ENCODE measurements at places on chromosomes 5 and 9. TPM values are rescaled to one million over a fixed set of nuclear protein-coding genes. Genes with fewer than 3 reads are reported as not detected.

- no peak for DNase-seq
- H3K36me3 ChIP-seq, result no peaks in the 10 kb centered on the region
- no peaks in the 10 kb centered on the region for H3K27me3 ChIP-seq
- H3K27ac ChIP-seq, result no peak overlapping the region
- no peaks in the 10 kb centered on the region for H3K4me1 ChIP-seq
Observed at GRCh38 chr5:61148515-61148914, 13.8 kb downstream of the SMIM15 start.

Gene RAD50
- 31.4 TPM for total RNA-seq

GRCh38 chr5:148791334-148791667 lies 35.1 kb upstream of the ADRB2 start:
- no peaks in the 10 kb centered on the region for H3K36me3 ChIP-seq
- no peak for DNase-seq
- H3K27me3 ChIP-seq, result no peaks in the 10 kb centered on the region
- no peak overlapping the region for H3K4me3 ChIP-seq
- H3K4me1 ChIP-seq, result peaks cover 7% of the 10 kb centered on the region
- no peak overlapping the region for H3K27ac ChIP-seq

Gene PCDHGB5
- 5.3 TPM for total RNA-seq

Gene ORM2
- not detected for total RNA-seq

Gene EQTN
- 0.56 TPM for total RNA-seq

- no peaks in the 10 kb centered on the region for H3K4me1 ChIP-seq
- H3K36me3 ChIP-seq, result no peaks in the 10 kb centered on the region
- H3K4me3 ChIP-seq, result no peak overlapping the region
- no peaks in the 10 kb centered on the region for H3K27me3 ChIP-seq
- DNase-seq, result no peak
- no peak overlapping the region for H3K27ac ChIP-seq
Observed at GRCh38 chr9:84123648-84124406, 143.2 kb downstream of the RMI1 start.

DNA sequence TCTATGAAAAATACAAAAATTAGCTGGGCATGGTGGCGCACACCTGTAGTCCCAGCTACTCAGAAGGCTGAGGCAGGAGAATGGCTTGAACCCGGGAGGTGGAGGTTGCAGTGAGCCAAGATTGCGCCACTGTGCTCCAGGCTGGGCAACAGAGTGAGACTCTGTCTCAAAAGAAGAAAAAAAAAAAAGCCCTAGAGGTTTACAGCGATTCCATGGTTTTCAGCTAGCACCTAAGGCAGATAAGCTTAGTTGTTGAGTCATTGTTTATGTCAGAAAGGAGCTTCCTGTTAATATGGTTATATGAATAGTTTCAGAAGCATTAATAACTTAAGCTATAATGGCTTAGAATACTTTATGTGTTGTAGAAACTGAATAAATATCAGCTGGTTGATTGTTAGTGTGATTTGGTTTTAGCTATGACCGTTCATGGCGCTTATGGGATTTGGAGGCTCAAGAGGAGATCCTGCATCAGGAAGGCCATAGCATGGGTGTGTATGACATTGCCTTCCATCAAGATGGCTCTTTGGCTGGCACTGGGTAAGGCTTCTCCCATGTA lies 13.0 kb downstream of the RNF183 start:
- no peak overlapping the region for H3K4me3 ChIP-seq
- H3K4me1 ChIP-seq, result no peaks in the 10 kb centered on the region
- peaks cover 83% of the 10 kb centered on the region for H3K36me3 ChIP-seq

DNA sequence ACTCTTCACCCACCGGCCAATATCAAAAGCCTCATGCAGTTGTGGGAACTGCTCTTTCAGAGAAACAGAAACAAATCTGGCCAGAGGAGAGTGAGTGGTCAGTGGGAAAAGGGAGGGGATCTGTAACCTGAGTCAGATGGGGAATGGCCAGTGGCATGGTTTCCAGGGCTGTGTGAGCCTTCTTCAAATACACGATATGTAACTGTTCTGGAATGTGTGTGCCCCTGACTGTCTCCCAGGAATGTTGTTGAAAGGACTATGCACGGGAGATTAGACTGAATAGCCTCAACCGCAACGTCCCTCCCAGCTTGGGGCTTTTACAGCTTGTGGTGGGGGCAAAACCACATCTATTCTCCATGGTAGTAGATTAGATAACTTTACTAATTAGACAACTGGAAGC lies 60.8 kb downstream of the SH3TC2 start:
- no peak overlapping the region for H3K27ac ChIP-seq
- DNase-seq, result no peak
- H3K27me3 ChIP-seq, result no peaks in the 10 kb centered on the region
- no peak overlapping the region for H3K4me3 ChIP-seq

Gene GLRA1
- not detected for total RNA-seq

Gene PCDHGB3
- 4.1 TPM for total RNA-seq

DNA sequence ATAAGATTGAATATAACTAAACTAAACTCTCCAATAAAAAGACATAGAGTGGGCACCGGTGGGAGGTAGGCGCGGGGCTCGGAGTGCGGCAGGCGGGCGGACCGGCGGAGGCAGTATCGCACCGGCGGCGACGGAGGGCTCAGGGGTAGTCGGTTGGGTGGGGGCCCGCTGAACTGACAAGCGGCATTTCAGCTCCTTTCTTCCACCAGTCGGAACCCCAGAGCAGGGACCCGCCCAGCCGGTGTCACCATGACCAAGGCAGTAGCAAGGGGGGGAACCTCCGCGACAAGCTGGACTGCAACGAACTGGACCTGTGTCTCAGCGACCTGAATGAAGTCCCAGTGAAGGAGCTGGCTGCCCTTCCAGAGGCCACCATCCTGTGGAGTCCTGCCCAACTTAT lies 156.7 kb downstream of the HINT1 start:
- H3K36me3 ChIP-seq, result no peaks in the 10 kb centered on the region
- no peak for DNase-seq
- H3K4me1 ChIP-seq, result no peaks in the 10 kb centered on the region
- H3K27me3 ChIP-seq, result no peaks in the 10 kb centered on the region
- no peak overlapping the region for H3K27ac ChIP-seq

GRCh38 chr5:15249152-15249551 lies 250.8 kb upstream of the FBXL7 start:
- no peaks in the 10 kb centered on the region for H3K27me3 ChIP-seq
- no peaks in the 10 kb centered on the region for H3K4me1 ChIP-seq
- no peaks in the 10 kb centered on the region for H3K36me3 ChIP-seq

DNA sequence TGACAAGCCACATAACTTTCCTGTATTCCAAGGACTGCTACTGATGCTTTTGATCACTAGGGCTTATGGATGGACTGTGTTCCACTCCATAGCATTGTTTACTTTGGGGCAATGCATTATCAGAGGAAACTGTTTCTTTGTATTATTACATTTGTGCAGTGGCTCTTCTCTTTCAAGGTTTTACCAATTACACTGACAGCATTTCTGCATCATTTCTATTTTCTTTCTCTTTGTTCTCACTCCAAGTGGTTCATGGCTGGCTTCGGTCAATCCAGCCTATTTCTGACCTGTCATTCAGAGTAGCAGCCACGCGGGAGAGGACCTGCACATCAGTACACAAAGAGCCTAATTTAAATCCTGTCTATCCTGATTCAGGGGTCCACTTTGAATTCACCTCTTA lies 711.0 kb downstream of the TLE4 start:
- H3K4me1 ChIP-seq, result no peaks in the 10 kb centered on the region
- no peak overlapping the region for H3K4me3 ChIP-seq
- H3K27ac ChIP-seq, result no peak overlapping the region
- H3K27me3 ChIP-seq, result no peaks in the 10 kb centered on the region

DNA sequence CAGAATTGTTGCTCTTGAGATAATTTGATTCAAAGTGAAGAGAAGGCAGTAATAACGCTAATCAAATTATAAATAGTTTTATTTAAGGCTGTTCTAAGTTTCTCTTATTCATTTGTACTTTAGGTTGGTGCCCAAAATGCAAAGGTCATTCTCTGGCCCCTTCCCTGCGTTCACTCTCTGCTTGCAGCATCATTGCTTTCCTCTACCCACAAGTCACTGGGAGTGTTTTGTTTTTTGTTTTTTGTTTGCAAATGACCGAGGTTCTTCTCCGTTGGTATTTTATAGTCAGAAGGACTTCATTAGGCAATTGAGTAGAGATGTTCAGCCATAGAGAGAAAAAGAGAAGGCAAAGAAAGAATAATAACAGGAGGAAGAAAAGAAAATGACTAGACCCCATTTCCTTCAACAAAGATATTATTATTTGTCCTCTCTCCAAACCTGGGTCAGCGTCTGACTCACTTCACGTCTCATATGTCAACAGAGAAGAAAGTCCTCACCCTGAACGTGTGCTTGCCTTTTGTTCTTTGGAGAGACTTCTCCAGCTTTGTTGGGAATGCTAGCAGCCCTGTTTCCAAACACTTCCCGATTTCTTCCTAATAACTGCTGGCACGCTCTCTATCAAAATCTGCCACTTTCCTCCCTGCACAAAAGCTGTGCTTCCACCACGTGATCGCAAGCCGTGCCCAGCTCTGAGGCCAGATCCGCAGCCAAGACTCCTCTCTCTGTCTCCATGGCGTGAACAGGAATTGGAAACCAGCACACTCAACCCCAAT lies 119.8 kb downstream of the EBF1 start:
- peaks cover 18% of the 10 kb centered on the region for H3K4me1 ChIP-seq
- peak overlapping the region; percentile 64 for H3K27ac ChIP-seq
- no peak for DNase-seq
- no peaks in the 10 kb centered on the region for H3K27me3 ChIP-seq
- H3K4me3 ChIP-seq, result no peak overlapping the region

DNA sequence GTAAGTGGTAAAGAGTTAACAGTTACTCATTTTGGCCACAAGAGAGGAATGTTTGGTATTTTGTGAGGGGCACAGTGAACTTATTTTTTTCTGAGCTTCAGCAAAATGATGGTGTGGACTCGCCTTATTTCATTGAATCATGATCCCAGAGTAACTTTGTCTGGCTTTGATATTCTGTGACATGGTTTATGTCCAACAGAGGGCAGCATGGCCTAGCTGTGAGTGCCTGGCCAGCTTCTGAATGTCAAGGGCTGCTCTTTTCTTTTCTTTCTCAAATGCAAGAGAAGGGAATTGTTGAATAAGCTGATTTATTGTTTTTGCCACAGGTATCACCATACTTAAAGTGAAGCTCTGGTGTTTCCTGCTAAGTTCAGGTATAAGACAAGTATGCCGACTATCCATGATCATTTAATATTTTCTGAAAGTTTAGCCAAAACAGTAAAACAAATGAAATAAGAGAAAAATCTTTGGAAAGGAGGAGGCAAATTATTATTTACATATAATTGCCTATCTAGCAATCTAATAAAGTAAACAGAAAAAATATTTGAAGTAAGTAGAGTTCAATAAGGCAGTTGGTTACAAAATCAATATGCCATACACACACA lies 31.7 kb downstream of the MRPL22 start:
- DNase-seq, result no peak
- no peak overlapping the region for H3K4me3 ChIP-seq
- peaks cover 5% of the 10 kb centered on the region for H3K4me1 ChIP-seq
- H3K27ac ChIP-seq, result no peak overlapping the region
- no peaks in the 10 kb centered on the region for H3K27me3 ChIP-seq

- peaks cover 23% of the 10 kb centered on the region for H3K36me3 ChIP-seq
- H3K4me1 ChIP-seq, result no peaks in the 10 kb centered on the region
- peak; percentile 24 for DNase-seq
- H3K27ac ChIP-seq, result no peak overlapping the region
- H3K27me3 ChIP-seq, result no peaks in the 10 kb centered on the region
- no peak overlapping the region for H3K4me3 ChIP-seq
Observed at GRCh38 chr9:98067184-98067583, 10.7 kb downstream of the NANS start.

Gene SLC6A18
- total RNA-seq, result not detected

Gene EGFL7
- 196 TPM for total RNA-seq

DNA sequence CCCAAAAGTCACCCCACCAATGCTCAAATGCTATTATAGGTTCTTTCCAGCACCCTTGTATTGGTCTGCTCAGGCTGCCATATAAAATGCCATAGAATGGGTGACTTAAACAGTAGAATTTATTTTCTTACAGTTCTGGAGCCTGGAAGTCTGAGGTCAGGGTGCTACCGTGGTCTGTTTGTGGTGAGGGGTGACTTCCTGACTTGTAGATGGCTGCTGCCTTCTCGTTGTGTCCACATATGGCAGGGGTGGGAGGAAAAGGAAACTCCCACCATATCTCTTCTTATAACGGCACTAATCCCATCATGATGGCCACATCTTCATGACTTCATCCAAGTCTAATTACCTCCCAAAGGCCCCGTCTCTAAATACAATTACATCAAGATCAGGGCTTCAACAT lies 257.8 kb upstream of the TARS1 start:
- no peaks in the 10 kb centered on the region for H3K36me3 ChIP-seq
- H3K27me3 ChIP-seq, result no peaks in the 10 kb centered on the region
- no peak overlapping the region for H3K4me3 ChIP-seq

GRCh38 chr9:78035383-78035993 lies 3.9 kb upstream of the GNAQ start:
- no peak overlapping the region for H3K27ac ChIP-seq
- no peaks in the 10 kb centered on the region for H3K36me3 ChIP-seq
- no peak for DNase-seq
- H3K4me1 ChIP-seq, result peaks cover 23% of the 10 kb centered on the region

- no peaks in the 10 kb centered on the region for H3K36me3 ChIP-seq
- H3K4me1 ChIP-seq, result no peaks in the 10 kb centered on the region
- H3K27ac ChIP-seq, result no peak overlapping the region
- DNase-seq, result no peak
- no peaks in the 10 kb centered on the region for H3K27me3 ChIP-seq
Observed at GRCh38 chr9:81266086-81266485, 423.3 kb downstream of the TLE1 start.

DNA sequence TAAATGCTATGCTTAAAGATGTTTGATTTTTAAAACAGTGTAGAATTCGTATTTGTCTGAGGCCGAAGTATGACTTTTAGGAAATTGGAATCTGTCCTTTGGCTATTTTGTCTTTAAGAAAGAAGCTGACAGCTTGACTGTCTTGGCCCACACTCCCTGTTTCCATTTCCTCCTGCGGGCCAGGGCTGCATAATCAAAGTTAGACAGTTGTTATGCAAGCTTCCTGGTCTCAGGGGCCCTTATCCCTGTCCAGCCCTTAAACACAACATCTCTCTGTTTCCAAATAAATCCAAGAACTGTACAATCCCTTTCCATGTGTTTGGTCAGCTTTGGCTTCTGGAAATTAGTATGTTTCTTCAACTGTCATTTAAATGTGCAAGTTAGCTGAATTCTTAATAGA lies 54.6 kb upstream of the ECM2 start:
- DNase-seq, result no peak
- H3K27ac ChIP-seq, result no peak overlapping the region
- H3K4me3 ChIP-seq, result no peak overlapping the region
- H3K36me3 ChIP-seq, result no peaks in the 10 kb centered on the region

Data from spleen (tissue), 13 donors.